Kidney epithelial cell (primary cell): ENCODE measurements at places on chromosomes 12 and 14. TPM values are rescaled to one million over a fixed set of nuclear protein-coding genes. Genes with fewer than 3 reads are reported as not detected.

Gene ACOT4
- total RNA-seq, result 4.3 and 5.1 TPM in 2 replicates

Gene IFNG-AS1
- total RNA-seq, result not detected in 2 replicates

Gene SCARB1
- 30.0 and 36.1 TPM in 2 replicates for total RNA-seq

DNA sequence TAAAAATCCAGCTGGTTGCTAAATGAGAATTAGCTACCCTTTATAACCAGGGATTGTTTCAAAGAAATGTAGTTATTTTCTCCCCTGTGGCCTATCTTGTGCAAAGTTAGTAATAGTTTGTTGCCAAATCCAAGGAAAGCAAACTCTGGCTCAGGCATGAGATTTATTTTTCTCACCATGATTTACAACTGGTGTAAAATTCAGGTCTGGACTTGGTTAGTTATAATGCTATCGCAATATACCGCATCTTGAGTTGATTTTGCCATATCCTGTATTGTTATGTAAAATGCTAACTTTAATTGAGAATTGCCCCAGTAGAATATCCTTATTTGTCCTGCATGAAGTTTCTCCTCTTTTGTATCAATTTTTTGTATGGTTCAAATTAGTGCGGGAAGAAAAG lies 135.5 kb downstream of the CRADD start:
- no peak for DNase-seq

DNA sequence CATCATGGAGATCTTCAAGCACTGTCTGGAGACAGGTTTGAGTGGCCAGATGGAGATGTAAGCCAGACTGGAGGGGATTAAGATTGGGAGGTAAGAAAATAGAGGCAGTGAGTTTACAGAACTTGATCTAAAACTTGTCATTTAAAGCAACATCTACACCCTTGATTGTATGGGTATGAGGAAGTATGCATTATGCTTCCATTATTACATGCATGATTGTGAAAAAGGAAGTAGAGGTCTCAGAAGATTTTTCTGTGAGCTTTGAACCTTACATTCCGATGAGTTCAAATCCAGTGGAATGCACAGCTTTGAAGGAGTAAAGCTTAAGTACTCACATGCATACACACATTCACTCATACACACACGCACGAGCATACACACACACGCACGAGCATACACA lies 550.8 kb downstream of the MED13L start:
- DNase-seq, result no peak

DNA sequence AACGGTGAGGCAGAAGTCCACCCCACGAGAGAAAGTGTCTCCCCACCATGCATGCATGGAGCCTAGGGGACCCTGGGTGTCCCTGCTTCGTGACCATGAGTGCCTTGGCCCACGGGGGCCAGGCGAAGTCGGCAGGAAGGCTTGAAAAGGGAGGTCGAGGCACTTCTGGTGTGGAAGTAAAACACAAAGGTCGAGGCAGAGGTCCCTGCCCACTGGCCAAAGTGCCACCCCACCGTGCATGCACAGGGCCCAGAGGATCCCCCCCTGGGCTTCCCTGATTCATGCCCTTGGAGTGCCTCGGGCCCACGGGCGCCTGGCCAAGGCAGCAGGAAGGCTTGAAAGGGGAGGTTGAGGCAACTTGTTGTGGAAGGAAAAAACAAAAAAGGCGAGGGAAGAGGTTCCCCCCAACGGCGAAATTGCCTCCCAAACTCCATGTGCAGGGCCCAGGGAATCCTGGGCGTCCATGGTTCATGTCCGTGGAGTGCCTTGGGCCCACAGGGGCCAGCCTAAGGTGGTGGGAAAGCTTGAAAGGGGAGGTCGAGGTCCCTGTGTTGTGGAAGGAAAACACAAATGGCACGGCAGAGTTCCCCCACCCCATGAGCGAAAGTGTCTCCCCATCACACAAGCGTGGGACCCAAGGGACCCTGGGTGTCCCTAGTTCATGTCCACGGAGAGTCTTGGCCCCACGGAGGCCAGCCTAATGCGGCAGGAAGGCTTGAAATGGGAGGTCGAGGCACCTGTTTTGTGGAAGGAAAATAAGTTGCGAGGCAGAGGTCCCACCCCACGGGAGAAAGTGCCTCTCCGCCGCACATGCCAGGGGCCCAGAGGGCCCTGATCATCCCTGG lies 372.1 kb downstream of the ALG10 start:
- no peak for DNase-seq

DNA sequence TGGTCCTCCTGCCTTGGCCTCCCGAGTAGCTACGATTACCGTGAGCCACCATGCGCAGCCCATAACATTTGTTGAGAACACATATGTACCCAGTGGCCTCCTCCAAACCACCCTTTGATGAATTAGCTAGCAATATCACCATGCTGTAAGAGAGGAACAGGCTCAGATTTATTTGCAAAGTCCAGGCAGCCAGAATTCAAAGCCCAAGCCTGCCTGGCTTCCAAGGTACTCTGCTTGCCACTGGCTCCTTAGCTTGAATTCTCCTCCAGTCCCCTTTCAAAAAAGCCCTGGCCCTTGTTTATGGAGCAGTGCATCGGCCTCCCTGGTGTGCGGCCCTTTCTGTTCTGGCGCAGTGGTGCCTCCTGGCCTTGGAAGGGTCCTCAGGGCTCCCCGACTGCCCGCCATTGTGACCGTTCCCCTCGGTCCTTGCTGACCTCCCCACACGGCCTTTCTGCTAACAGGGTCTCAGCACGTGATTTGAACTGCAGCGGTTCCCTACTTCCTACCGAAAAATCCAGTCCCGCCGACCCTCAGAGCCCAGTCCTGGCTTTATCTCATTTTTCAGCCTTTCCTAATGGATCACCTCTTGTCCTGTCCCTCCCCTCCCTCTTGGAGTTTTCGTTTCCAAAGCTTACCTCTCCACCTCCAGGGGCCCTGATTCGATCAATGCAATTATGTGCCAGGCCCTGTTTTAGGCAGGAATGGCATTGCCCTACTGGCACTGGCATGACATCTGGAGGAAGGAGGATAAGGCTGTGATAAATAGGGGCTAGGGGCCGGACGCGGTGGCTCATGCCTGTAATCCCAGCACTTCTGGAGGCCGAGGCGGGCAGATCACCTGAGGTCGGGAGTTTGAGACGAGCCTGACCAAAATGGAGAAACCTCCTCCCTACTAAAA lies 22.0 kb downstream of the SLC25A29 start:
- DNase-seq, result no peak

DNA sequence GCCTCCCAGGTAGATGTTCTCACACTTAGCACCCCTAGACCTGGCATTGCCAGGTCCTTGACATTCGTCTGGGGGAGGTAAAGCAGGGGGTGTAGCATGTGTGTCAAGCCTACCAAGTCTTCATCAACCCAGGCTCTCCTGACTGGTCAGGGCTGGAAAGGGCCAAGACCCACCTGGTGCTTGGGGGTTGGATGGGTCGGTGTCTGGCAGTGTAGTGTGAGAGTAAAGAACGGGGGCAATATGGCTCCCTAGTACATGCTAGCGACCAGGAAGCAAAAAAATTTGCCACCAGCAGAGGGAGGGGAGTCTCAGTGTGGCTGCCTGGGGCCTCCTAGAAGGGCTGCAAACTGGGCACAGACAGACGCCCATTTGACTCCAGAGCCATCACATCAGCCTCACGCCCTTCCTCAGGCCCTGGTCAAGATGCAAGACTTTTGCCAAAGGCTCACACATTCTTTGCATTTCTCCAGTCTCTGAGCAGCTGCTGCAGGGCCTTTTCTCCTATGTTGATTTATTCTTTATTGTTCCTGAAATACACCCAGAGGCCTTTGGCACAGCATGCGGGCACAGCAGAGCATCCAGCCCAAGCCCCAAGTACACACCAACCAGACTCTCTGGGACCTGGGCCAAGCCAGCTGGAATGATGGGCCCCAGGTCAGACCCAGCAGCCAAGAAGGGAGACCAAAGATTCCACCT lies 38.3 kb upstream of the PNMA1 start:
- DNase-seq, result no peak

GRCh38 chr12:40565029-40565633 lies 127.1 kb upstream of the CNTN1 start:
- no peak for DNase-seq
